Endothelial cell (in vitro differentiated cells): ENCODE measurements at places on chromosomes 2 and 18.

- no peak for DNase-seq
Observed at GRCh38 chr2:3745920-3746319, 42.5 kb downstream of the DCDC2C start.

- DNase-seq: no peak
Observed at GRCh38 chr18:36518839-36519238, 221.3 kb downstream of the FHOD3 start.

- no peak for DNase-seq
Observed at GRCh38 chr2:200619279-200619678, 33.5 kb downstream of the AOX1 start.

GRCh38 chr2:75736276-75736675 is 25.6 kb upstream of the GCFC2 start:
- DNase-seq: no peak

DNA sequence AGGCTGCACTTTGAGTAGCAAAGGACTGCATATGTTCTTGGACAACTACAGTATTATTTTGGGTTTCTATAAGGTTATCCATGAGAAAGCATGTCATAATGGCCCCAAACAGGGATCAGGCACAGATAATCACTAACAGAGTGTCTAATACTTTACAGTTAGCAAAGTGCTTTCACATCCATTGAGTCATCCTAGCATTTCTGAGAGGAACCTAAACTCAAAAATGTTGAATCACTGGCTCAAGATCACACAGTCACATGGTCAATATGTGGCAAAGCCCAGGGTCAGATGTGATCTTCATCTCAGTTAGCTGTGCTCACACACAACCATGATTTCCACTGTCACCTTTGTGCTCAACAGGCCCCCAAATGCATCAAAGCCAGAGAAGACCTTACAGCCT is 156.1 kb upstream of the VRK2 start:
- DNase-seq: no peak

DNA sequence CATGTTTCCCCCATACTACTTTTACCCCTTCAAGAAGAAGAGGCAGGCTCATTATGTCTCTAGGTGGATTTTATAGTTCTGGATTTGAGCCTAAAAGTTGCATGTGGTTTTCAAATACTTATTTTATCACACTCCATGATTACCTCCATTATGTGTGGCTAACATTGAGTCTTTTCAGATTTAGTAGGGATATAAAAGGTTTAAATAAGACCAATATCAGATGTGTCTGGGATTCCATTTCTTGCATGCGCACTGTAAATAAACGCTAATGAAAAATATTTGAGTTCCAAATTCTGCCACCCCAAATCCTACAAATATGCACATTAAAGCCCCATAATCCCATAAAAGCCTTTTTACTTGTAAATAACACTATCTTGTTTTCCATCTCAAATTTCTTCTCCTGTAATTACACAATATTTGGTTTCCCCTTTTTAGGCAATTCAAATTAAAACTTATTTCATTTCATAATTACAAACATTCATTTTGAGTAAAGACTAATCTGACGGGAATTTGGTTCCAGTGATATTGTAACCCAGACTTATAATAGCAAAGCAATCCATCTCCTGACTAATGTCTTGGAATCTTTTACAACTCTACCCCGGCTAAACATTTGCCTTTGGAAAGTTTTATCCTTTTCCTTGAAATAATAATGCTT is 600.0 kb downstream of the SLC4A3 start:
- DNase-seq: no peak

DNA sequence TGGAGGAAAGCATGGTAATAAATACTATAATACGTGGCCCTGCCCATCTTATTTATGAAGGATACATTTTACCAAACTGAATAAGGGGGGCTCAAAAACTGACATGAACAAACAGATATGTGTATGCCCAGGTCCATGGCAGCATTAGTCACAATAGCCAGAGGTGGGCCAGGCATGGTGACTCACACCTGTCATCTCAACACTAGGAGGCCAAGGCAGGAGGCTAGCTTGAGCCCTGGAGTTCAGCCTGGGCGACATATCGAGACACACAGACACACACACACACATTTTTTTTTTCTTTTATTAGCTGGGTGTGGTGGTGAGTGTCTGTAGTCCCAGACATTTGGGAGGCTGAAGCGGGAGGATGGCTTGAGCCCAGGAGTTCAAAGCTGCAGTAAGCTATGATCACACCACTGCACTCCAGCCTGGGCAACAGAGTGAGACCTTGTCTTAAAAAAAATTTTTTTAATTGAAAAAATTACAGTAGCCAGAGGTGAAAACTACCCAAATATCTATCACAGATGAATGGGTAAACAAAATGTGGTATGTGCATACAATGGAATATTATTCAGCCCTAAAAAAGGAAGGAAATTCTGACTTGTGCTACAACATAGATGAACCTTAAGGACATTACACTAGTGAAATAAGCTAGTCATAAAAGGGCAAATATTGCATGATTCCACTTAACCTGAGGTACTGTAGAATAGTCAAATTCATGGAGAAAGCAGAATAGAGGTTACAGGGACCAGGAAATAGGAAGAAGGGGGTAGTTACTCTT is 8.0 kb downstream of the ATP8B1 start:
- DNase-seq: no peak

DNA sequence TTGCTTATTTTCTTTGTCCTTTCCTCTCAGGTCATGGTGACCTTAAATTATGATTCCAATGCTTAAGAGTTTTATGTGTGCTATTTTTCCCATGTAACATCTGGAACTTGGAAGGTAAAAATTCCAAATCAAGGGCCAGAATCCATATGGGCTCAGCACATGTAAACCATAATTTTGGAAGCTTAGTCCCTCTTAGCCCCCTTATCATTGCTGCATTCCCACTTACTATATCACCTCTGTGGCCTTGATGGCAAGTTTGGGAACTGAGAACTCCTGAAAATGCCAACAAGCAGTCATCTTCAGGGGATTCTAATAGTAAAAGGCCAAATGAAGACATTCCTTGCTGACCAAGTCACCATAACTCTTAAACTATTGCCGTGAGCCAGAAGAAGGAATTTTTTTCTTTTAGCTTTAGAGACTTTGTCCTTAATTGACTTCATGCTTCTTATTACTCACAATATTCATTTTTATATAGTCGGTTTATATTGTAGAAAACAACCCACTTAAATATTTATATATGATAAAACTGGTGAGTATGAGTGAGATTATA is 251.4 kb downstream of the SLC8A1 start:
- DNase-seq: no peak

GRCh38 chr2:78061301-78061700 is 539.1 kb upstream of the LRRTM4 start:
- no peak for DNase-seq

GRCh38 chr2:157056200-157056676 is 201.3 kb upstream of the GALNT5 start:
- DNase-seq: no peak

DNA sequence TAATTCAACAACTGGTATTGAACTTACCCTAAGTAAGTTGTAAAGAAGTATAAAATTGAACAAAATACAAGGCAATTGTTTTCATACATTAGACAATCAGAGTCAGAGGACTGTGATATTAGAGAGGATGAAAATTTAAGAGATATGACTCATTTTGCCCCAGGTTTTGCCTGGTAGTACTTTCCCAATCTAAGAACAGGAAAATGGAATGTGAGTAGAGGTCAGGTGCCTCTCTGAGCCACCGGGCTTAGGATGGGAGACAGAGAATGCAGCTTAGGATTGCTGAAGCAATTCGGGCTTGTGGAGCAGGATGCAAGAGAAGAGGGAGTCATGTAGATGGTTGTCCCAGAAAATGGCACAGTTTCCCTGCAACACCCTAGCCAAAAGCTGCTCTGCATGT is 219.7 kb upstream of the CHST9 start:
- no peak for DNase-seq

DNA sequence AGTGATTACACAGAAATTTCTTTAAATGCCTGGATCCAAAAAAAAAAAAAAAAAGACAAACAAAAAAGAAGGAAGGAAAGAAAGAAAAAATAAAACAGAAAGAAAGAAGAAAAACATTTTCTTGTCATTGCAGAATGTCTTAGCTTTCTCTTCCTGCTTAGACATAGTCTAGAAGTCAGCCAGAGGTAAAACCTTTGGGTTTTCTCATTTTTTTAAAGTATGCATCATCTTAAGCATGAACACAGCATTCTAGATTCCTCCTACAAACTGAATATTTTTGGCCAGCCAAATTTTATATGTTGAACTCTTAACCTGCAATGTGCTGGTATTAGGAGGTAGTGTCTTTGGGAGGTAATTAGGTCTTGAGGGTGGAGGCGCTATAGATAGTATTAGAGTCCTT is 243.9 kb downstream of the TRIB2 start:
- DNase-seq: no peak
